ENCODE measurements at places on chromosomes 1 and 21.

GRCh38 chr1:172536256-172536655, 3.3 kb downstream of the SUCO start:
- no peak for DNase-seq

GRCh38 chr1:80155371-80155770, 1148.8 kb upstream of the ADGRL4 start:
- no peak for DNase-seq

- DNase-seq = no peak
Observed at GRCh38 chr1:26775666-26776065, 12.1 kb upstream of the PIGV start.

DNA sequence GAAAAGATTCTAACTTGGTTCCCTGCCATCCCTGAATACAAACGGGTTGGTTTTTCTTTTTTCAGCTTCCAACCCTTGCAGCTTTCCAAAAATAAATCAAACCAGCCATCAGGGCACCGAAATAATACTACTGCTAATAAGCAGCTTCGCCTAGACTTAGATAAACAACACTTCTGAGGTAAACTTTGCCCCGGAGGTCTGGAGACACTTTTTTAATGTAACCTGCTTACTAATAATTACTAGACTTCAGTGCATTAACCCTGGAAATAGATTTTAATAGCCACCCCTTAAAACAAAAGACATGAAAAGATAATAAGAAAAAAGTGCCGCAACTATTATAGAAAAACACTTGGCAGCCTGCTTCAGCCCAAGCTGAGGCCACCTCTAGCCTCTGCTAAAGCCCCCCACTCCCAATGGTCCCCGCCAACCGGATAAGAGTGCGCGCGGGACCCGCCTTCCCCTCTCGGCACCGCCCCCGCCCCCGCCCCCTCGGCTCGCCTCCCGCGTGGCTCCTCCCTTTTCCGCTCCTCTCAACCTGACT, 405 bp upstream of the GADD45A start:
- DNase-seq = no peak

GRCh38 chr1:195195423-195196057, 1412.7 kb downstream of the KCNT2 start:
- DNase-seq = no peak

DNA sequence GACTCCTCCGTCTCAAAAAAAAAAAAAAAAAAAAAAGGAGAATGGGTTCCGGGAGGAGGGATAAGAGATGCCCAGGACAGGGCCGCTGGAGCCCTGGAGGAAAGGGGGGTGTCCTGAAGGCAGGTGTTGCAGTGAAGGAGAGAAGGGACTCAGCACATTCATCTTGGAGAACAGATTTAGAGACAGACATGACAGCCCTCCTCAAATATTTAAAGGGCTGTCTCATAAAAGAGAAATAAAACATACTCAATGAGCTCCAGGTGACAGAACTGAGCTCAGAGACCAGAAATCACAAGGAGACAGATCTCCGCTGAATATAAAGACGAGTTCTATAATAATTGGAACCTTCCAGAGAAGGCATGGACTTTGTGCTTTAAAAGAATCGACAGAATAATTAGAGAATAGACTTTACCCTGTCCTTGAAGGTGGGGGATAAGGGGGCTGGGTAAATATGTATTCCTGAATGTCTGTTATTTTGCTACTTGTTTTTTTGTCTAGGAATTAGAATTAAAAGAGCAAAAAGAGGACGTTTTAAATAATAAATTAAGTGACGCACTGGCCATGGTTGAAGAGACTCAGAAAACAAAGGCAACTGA, 52.0 kb upstream of the EFHD2 start:
- no peak for DNase-seq

DNA sequence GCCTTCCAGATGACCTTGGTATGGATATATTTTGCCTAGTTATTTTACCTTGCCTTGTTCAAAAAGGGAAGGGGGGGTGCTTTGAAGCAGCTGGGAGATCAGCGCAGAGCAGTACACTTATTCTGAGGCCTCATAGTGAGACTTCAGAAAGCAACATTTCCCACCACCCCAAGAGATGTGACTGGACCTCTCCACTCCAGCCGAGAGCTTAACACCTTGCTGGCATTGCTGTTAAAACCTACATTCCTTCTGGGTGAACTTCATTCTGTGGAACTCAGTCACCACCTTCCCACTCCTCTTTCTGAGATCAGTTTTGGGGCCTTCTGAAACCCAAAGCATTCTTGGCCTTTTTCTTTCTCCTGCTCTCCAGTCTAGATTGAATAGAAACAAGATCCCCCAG, 148.7 kb downstream of the BARHL2 start:
- DNase-seq = no peak

DNA sequence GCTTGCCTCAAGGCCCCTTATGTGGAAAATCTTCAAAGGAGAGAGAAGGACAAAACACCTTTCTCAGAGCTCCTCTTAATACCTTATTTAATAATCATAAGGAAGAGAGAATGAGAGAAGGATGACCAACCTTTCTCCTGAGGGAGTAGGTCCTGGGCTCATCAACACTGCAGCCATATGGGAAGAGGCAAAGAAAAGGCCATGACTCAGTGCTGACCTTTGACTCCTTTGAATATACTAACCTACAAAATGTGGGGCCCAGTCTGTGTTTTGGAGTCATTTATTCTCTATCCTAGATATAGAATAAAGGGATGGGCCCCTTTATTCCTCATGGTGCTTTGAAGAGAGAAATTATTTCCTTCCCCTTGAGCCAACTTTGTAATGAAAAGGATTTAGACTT, 38.3 kb downstream of the CAMSAP2 start:
- no peak for DNase-seq

DNA sequence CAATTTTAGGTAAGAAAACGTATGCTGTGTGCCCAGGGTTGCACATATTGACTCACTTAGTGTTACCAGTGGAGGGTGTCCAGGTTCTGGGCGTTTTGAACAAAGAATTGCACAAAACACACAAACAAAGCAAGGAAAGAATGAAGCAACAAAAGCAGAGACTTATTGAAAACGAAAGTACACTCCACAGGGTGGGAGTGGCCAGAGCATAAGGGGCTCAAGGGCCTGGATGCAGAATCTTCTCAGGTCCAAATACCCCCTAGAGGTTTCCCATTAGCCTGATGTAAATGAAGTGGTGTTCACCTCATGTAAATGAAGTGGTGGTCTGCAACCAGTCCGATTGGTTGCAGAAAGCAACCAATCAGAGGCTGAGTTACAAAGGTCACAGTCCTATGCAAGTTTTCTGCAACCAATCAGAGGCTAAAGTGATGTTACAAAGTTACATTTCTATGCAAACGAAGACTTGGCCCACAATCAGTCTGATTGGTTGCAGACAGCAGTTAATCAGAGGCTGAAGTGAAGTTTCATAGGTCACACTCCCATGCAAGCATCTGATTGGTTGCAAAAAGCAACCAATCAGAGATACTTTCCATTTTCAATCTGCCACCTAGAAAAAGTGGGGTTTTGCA, 228.3 kb downstream of the ST6GALNAC3 start:
- no peak for DNase-seq

DNA sequence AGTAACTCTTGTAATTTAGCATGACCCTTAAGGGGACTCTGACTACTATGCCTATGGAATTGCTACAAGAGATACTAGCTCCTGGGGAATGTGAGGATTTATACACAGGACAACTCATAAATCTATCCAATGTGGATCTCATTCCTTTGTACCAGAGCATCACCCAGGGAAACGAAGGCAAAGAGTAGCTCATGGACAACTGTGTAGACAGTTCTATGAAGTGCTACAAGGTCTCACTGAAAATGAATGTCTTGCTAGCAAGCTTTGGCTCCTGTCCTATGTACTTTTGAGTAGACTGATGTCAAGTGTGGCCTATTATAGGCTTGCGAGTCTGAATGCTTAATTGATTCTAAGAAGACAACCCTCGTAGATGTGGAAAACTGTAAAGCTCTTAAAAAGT, 93.7 kb downstream of the ZSWIM5 start:
- DNase-seq = no peak

DNA sequence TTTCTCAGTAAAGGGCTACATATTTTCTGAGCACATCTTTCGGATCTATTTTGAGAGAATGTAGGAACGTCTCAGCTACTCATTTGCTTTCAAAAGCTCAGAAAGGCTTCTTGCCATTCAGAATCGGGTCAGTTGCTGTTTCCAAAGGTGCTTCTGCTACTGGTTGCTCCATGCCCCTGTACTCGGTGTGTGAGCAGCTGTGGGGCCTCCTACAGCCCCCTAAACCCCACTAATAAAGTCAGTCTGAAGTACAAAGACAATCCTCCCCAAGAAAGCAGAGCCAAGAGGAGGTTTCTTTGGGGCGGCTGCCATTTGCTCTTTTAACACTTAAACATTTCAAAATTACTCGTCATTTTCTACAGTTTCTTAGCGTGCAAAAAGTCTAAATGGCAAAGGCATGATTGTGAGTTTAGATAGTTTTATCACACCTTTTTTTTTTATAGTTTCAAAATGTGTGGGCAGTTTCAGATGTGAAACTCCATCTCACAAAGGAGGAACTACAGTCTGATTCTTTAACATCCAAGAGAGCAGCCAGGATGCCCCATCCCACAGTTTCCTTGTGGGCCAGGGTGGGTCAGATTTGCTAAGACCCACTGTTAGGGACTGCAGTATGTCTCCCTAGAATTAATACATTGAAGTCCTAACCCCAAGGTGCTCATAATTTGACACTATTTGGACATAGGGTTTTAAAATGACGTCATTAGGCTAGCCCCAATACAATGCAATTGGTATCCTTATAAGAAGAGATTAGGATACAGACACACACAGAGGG, 4.1 kb downstream of the RUNX1 start:
- DNase-seq = no peak

DNA sequence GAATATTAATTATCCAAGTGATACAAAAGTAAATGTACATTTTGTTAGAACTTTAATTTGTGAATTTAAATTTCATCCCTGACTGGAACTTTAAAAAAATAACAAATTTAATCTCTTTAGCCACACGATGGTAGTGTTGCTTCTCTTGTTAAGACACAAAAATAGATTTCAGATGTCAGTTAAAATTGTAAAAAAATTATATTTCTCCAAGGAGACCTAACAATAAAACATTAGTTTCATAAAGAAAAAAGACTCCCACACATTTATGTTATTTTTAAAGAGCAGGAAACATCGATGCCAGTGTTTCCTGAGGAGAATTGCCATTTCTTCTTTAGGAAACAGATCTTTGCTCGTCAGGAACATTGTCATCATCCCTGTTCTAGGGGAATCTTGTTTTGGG, 74.0 kb upstream of the DEPDC1 start:
- no peak for DNase-seq

GRCh38 chr1:77504986-77505385, 177.5 kb downstream of the ZZZ3 start:
- DNase-seq = no peak

DNA sequence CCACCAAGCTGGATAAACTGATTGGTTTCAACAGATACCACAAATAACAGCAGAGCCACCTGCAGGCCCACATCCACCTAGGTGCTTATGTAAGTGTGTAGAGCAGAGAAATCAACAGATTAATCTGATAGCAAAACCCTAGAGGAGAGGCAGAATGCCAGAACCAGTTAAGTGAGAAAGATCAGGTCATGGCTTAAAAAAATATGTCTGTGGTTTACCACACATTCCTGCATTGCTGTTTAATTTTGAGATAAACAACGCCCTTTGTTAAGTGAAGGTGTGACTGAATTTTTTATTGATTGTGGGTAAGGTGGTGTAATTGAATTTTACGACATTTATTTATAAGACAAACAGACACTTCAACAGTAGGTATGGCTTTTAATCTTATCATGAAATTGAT, 21.2 kb downstream of the CRNN start:
- DNase-seq = no peak

DNA sequence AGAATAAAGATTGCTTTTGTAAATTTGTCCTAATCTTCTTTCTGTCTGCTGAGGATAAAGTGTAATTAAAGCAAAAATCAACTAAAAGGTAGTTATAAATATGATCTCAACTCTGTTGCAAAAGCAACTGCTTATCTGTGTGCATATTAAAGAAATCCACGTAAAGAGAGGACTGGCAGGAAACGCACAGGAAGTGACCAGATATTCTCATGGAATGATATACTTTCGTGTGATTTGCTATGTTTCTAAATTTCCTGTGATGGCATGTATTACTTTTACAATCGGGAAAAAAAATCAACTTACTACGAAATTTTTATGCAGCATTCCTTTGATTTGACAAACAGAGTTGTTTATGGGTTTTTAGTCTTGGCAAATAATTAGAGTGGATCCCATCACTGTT, 75.4 kb downstream of the RGS2 start:
- DNase-seq = no peak

- no peak for DNase-seq
Observed at GRCh38 chr1:98870959-98871903, 133.4 kb downstream of the PLPPR5 start.

DNA sequence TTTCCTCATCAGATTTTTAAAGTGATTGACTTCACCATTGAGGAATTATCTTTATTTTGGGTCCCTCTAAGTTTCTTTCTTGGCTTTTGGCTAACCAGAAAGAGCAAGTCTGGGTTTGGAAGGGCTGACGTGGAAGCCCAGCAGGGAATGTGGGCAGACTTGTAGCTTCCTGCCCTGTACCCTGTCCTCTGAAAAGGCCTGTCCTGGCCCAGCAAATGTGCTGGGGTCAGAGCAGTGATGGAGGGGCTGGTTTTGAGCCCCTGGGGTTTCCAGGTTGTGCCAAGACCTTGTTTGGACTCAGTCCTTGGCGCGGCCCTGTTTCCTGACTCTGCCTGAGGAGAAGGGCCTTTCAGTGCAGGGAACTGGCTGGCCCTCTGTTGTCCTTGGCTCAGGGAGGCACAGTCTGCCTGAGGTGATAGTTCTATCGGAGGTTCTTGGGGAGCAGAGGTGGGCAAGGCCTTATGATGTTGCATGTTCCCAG, 72.1 kb downstream of the UCK2 start:
- no peak for DNase-seq

GRCh38 chr1:109167001-109167506, 46.7 kb upstream of the SARS1 start:
- DNase-seq = no peak

DNA sequence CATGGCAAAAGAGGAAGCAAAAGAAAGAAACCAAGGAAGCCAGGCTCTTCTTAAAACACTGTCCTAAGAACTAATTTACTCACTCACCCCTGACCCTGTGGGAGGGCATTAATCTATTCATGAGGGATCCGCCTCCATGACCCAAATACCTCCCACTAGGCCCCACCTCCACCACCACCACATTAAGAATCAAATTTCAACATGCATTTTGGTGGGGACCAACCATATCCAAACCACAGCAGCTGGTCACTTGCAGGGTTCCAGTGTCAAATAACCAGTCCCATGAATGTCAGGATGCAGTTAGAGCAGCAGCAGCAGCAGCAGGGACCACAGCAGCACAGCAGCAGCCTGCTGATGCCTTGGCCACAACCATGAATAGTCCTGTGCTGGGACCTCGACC, 83.8 kb downstream of the ZC3H11B start:
- no peak for DNase-seq

All from NCI-H1105 (cell line).